ENCODE measurements at places on chromosomes 1 and 21. TPM values are rescaled to one million over a fixed set of nuclear protein-coding genes. Genes with fewer than 3 reads are reported as not detected.
A peak's percentile ranks its signal among the peaks of the same experiment; 100 is the strongest.

DNA sequence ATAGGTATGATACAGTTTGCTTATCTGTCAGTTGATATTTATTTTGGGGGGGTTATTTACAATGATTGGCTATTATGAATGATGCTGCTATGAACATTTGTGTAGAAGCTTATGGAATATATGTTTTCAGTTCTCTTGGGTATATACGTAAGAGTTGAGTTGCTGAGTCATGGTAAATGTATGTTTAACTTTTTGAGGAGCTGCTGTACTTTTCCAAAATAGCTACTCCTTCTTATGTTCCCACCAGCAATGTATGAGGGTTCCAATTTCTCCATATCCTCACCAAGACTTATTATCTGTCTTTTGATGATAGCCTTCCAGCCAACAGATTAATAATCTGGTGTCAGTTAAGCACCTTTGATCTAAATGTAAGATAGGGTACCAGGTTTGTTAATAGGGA lies 11.9 kb downstream of the SOAT1 start:
- no peak for DNase-seq

DNA sequence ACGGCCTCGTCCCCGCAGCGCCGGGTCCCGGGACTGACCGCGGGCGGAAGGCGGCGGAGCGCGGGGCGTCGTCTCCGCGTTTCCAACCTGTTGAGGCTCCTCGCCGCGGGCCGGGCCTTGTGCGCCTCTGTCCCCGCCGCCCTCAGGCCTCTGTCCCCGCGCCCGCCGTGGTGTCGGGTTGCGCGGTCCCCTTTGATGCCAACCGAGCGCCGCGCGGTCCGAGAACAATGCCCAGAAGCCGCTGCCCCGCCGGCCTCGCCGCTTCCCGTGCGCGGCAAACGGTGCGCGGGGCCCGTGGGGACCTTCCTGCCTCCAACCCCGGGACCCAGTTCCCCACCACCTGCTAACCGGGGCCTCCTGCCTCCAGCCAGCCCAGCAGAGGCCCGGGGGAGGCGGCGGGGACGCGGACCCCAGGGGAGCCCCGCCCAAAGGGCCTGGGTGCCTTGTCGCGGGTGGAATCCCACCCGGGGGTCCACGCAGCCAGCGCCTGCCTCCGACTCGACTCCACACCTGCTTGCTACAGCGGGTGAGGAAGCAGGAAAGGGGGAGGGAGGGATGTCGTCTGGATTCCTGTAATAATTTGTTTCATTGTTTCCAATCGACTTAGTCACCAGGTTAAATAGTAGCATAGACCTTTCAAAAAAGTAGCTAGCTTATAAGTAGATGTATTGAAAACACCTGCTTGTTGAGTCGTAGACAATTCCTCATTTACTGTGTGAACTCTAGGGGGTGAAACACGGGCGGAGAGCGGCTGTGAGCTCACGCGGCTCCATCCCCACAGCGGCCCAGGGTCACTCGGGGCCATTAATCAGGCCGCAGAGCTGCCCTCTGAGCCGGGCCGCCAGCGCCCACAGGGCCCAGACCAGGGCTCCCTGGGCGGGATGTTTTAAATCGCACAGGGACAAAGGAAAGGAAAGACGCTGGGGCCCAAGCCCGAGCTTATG lies 1.1 kb downstream of the COL18A1 start:
- peak; percentile 70 for DNase-seq

GRCh38 chr1:22454476-22455056 lies 2.9 kb downstream of the ZBTB40 start:
- no peak for DNase-seq

GRCh38 chr1:231279081-231279480 lies 38.1 kb downstream of the GNPAT start:
- no peak for DNase-seq

DNA sequence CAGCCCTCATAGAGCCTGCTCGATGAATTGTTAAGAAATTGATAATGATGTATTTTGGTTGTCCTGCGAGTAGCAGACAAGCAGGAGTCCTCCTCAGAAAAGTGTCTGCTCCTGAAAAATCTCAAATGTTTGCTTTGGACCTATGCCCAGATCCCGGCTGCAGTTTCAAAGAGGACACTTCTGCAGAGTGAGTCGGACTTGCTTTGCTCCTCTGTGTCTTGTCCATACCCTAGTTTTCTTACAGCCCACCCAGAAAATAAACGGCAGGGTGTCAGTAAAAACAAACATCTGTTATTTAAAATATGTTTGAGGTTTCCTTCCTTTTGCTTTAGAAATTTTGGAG lies 2.8 kb downstream of the S100A10 start:
- DNase-seq, result no peak

DNA sequence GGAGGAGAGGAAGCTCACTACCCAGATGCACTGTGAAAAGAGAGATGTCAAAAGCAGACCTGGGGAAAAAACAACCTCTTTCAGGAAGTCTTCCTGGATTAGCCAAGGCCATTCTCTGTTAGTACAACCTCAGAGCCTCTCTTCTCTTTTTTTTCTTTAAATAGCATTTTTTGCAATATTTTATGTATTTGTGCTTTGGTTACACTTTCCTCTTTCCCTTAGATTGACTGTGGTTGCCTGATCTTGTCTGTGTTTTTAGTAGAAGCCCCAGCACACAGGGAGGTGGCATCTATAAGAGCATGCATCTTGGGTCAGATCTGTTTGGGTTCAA lies 18.8 kb downstream of the SLC26A9 start:
- DNase-seq, result no peak

DNA sequence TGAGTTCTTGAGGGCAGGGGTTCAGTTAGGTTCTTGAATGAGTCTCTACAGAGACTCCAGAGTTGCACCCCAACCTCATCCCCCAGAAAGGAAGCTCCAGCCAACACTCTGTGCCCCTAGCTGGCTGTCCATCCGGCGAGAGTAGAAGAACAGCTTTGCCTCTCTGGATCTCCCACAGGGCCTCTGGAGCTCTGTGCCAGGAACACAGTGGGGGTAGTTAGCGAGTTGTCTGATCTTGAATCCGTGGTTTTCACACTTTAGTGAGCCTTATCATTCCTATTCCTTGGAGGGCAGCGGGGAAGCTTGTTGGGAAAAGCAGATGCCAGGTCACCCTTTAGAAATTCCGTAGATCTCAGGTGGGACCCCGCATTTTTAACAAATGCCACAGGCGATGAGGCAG lies 45.0 kb downstream of the STUM start:
- DNase-seq, result no peak

GRCh38 chr21:41559658-41560631 lies 52.0 kb upstream of the TMPRSS2 start:
- DNase-seq, result no peak

GRCh38 chr1:4464478-4464877 lies 189.9 kb upstream of the AJAP1 start:
- DNase-seq, result no peak

GRCh38 chr1:236689713-236690569 lies 3.6 kb downstream of the ACTN2 start:
- peak; percentile 19 for DNase-seq

PDE9A gene
- total RNA-seq, result 3.9 TPM

FALEC gene
- not detected for total RNA-seq

KIF17 gene
- total RNA-seq, result 1.6 TPM

SH3BP5L gene
- total RNA-seq, result 36.1 TPM

CFHR3 gene
- total RNA-seq, result not detected

VPS13D gene
- total RNA-seq, result 24.0 TPM

OR2T3 gene
- total RNA-seq, result not detected

SPRR3 gene
- not detected for total RNA-seq

All from kidney epithelial cell (primary cell).